ENCODE measurements at places on chromosomes 12 and 14. TPM values are rescaled to one million over a fixed set of nuclear protein-coding genes. Genes with fewer than 3 reads are reported as not detected.

DDX24 gene
- total RNA-seq: 89.9 TPM

MGP gene
- total RNA-seq: 11.2 TPM

CACNA1C gene
- total RNA-seq: 0.58 TPM

RNASE3 gene
- not detected for total RNA-seq

SAMD15 gene
- 1.7 TPM for total RNA-seq
